ENCODE measurements at places on chromosomes 12 and 14.

DNA sequence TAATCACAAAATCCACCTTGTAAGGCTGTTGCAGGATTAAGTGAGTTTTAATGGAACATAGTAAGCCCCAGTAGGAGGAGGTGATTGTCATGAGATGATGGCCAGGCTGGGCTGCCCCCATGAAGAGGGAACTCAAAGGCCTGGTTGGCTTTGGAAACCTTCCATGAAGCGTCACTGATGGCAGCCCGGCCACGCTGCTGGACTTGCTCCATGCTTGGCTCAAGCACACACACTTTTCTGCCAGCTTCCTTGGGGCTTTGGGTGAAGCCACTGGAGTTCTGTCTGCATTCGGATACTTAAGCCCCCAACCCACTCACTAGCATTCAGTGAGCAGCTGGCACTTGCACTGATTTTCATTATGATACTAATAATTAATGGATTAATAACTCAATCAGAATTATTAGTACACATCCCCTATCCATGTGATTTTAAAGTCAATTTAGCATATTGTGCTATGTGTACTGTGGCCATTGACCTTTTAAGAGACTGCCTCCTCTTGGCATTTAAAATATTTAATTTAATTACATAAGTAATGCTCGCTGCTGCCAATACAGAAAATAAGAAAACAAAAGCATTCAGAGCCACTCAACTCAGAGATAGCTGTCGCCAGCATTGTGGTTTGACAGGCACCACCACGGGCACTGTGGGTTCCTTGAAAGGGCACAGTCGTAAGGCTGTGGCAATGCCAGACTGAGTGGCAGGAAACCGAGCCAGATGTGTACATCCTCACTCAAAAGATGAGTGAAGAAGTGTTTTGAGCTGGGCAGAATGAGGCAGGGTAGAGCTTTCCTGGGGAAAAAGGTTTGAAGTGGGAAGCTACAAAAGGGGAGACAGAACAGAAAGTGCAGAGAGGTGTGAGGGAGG, 15.9 kb downstream of the KRT85 start:
- DNase-seq = no peak

DNA sequence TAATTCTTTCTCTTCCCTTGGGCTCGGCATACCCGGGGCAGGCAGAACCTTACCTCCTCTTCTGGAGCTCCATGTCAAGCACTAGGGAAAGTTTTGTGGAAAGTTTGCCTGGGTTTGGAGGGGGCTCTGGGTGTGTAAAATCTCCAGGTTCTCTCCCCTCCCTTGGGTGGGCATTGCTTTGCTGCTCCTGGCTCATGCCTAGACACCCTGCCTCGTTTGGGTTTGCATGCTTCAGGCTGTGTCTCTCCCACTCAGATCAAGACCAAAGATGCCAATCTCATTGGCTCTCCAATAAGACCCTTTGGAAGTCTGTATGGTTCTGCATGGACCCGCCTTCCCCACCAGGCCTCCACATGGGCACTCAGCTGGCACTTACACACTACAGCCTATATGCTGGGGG, 6.2 kb upstream of the KRT2 start:
- DNase-seq = no peak

DNA sequence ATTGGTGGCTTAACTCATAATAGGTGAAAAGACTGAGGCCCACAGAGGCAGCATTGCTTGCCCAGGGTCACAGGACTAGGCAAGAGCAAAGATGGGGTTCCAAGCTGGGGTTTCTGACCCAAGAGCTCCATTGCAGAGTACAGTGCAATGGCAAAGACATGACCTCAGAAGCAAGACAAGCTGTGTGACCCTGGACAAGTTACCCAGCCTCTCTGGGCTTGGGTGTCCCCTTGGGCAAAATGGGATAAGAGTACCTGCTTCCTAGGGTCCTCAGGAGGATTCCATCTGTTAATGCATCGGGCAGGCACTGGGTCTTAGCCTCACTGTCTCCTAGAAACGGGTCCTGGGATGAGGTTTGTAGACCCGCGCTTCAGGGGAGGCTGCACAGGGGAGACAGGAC, 111.6 kb upstream of the NCOR2 start:
- no peak for DNase-seq

- no peak for DNase-seq
Measured at GRCh38 chr12:76921100-76921471, 42.3 kb upstream of the CSRP2 start.

GRCh38 chr12:674272-674781, 11.1 kb upstream of the NINJ2 start:
- peak; percentile 20 for DNase-seq

DNA sequence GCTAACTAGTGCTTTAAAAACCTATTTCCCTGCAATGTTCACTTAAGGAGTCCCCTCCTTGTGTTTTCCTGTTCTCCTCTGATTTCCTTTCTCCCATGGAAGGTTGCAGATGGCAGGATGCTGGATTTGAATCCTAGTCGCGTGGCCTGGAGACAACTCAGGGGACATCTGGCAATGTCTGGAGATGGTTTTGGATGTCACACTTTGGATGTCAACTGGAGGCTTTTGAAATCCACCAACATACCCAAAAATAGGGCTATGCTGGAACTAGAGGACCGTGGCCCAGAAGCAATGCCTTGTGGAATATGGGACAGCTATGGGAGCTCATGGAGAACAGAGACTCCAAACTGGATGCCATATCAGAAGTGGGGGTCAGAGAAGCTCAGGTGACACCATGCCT, 95.8 kb upstream of the NOS1 start:
- no peak for DNase-seq

DNA sequence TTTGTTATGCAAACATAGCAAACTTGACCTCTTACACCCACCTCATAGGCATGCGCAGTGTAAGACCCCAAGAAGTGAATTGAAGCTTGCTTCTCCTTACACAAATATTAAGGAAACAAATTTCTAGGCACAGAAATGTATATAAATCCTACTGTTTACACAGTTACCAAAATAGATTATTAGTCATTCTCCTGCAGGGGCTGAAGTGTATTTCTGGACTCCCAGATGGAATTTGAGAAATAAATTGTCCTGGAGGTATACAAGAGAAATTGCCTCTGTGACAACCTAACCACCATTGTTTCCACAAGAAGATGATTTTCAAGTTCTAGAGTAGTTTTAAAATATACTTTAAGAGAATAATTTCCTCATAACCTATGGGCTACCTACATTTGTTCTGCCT, 656.0 kb upstream of the MDGA2 start:
- no peak for DNase-seq

- DNase-seq = no peak
Measured at GRCh38 chr14:75879031-75879430, 102.8 kb downstream of the TGFB3 start.

DNA sequence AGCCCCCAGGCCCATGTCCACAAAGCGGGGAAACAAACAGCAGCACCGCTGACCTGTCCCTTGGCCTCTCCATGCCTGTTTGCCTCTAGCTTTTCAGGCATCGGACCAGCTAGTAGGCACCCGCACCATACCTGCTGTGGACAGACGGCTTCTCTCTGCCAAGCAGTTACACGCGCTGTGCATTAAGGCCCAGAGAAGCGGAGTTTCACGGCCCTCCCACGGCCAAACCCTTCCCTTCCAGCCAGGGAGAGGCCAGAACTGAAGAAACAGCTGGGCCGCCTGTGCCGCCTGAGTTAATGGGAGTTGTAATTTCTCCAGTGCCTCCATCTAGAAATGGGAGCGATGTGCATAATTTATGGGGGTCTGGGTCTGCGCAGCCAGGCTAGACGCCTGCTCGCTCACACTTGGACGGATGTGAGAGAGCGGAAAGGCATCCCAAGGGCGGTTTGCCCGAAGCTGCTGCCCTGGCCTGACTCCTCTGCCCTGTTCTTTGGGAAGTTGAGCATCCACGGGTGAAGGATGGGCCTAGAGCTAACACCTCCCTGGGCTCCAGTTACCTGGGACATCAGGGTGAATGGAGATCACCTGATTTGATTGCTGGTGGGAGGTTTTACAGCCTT, 89.7 kb upstream of the BCL11B start:
- DNase-seq = no peak

GRCh38 chr12:67651132-67651695, 2.7 kb downstream of the DYRK2 start:
- DNase-seq = peak; percentile 32

- no peak for DNase-seq
Measured at GRCh38 chr12:88522961-88523360, 57.3 kb downstream of the KITLG start.

DNA sequence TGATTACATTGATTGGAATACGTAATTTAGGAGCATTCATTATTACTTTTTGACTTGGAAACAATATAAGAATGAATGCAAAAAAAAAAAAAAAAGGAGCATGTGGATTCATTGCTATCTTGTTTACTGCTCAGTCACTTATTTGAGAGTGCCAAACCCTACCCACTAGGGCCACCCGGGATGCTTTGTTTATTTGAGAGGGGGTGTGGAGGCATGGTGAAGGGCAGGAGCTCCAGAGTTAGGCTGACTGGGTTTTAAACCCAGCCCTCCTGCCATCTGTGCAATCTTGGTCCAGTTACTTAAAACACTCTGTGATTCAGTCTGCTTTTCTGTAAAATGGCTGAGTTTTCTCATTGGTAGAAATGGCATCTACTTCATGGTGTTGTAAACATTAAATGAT, 195.2 kb downstream of the RAD51B start:
- no peak for DNase-seq

DNA sequence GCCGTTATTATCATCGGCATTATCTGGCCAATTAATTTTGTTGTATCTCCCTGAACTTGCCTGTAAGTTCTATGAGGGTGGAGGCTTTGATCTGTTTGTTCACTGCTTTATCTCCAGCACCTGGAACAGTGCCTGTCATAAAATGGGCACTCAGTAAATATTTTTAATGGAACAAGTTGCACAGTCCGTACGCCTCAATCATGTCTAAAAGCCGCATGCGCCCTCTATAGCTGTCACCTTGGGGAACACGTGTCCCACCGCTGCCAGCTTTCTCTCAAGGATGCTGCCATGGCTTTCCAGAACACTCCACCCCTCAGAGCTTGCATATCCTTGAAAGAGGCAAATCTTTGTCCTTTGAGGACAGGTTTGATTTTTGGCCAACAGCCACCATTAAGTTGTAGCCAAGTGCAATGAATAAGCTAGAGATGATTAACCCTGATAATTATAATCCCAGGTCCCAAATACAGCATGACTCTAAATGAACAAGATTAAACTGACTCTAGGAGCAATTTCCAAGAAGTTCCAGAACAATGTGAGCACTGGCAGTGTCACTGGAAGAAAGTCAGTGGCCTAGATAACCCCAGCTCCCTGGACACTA, 55.1 kb downstream of the ERH start:
- DNase-seq = no peak

GRCh38 chr14:84610086-84610485, 919.9 kb upstream of the FLRT2 start:
- no peak for DNase-seq
